Omental fat pad (tissue), 4 donors: ENCODE measurements at places on chromosomes 5 and 9.

- DNase-seq, result no peak
Measured at GRCh38 chr5:59445741-59446140, 447.8 kb downstream of the PDE4D start.

GRCh38 chr5:160213537-160213936 lies 15.8 kb upstream of the FABP6 start:
- DNase-seq, result no peak

DNA sequence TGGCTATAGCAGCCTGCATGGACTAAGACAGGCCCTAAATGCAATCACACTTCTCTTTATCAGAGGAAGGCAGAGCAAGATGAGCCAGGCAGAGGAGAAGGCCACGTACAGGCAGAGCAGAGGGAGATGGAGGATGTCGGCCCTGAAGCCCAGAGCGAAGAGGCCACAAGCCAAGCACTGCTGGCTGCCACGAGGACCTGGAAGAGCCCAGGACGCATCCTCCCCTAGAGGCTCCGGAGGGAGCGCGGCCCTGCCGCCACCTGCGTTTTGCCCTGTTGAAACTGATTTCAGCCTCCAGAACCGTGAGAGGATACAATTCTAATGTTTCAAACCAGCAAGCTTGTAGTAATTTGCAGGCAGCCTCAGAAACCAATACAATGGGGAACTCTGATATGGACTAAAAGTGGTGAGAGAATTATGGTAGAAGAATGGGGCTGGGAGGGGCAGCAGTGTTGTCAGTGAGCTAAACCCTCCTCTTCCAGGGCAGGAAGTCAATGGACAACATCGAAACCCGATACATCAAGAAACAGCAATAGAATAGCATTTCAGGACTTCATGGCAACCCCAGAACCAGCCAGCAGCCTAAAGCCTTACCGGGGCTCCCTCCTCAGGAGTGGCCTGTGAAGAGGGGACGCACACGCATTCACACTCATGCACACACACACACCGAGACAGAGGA lies 32.6 kb downstream of the ADAMTS2 start:
- no peak for DNase-seq

- DNase-seq, result no peak
Measured at GRCh38 chr5:107118184-107119019, 552.3 kb downstream of the EFNA5 start.

GRCh38 chr5:119022017-119022745 lies 33.8 kb upstream of the DTWD2 start:
- no peak for DNase-seq

DNA sequence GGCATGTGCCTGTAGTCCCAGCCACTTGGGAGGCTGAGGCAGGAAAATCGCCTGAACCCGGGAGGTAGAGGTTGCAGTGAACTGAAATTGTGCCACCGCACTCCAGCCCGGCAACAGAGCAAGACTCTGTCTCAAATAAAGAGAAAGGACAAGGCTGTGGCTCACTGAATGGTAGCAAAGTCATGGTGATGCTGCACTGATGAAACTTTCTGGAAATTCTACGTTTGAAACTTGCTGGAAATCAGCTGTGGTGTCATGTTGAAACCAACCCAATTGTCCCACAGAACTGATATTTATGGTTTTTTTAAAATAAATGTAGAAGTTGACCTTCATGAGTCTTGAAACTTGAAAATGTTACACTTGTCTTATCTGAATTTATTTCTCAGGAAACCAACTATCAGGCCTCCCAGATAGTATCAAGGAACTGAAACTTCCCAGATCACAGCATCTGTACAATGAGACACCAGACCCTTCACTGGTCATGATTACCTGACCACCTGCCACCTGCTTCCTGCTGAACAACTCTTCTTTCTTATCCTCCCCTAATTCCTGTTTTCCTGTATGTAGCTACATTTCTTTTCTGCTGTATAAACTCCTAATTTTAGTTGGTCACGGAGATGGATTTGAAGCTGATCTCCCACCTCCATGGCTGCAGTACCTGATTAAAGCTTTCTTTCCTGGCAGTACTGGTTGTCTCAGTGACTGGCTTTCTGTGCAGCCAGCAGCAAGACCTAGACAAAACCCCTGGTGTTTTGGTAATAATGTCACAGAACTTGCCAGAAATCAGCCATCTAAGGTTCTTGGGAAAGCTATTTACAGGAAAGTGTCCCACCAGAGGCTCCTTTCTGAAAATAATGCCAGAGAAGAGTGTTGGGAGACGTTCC lies 5.6 kb upstream of the TBC1D13 start:
- DNase-seq, result no peak

GRCh38 chr9:37966412-37967013 lies 62.6 kb upstream of the SLC25A51 start:
- no peak for DNase-seq

- DNase-seq, result no peak
Measured at GRCh38 chr9:8680658-8681057, 881.1 kb upstream of the DMAC1 start.

DNA sequence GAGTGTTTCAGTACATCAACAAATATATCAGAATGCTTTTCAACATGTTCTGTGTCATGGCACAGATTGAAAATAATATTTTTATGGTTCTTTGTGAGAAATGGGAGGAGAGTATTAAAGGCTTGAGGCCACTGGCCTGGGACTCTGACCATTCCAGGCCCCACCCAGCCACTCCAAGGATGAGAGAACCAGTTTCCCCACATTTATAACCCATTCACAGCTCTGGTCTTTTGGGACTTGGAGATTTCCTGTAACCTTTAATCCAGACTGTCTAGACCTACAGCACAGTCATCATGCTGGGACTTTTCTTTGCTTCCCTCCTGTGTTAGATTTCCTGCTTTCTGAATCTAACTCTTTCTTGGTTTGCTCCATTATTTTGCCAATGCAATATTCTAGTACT lies 389.6 kb downstream of the KIAA0825 start:
- no peak for DNase-seq

GRCh38 chr5:50744776-50745175 lies 78.3 kb downstream of the PARP8 start:
- no peak for DNase-seq

DNA sequence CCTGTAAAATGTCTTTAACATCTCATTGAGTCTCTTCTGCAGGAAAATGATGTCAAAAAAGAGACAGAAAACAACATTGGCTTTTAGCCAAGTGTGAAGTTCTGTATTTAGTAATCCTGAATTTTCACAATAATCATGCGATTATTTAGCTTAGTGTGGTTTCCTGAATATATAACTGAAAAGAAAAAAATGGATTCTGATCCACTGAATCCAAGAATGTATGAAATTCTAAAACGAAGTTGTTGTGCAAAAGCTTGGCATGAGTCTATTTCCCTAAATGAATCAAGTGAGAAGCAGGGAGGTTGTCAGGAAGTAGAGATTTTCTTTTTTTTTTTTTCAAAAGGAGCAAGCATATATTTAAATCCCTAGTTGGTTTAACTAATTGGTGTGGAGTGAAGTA lies 145.9 kb upstream of the CDH6 start:
- DNase-seq, result no peak

- no peak for DNase-seq
Measured at GRCh38 chr9:114382699-114383520, 4.9 kb downstream of the AKNA start.
